Stimulated activated naive CD4-positive, alpha-beta T cell treated with Interleukin-2 at 50 U/mL for 16 hours (primary cell): ENCODE measurements at places on chromosomes 7 and 10.
A peak's percentile ranks its signal among the peaks of the same experiment; 100 is the strongest.

- no peak for DNase-seq
Observed at GRCh38 chr7:26103596-26103995, 48.4 kb upstream of the NFE2L3 start.

GRCh38 chr10:93947055-93947454 lies 46.7 kb upstream of the PLCE1 start:
- DNase-seq: no peak

DNA sequence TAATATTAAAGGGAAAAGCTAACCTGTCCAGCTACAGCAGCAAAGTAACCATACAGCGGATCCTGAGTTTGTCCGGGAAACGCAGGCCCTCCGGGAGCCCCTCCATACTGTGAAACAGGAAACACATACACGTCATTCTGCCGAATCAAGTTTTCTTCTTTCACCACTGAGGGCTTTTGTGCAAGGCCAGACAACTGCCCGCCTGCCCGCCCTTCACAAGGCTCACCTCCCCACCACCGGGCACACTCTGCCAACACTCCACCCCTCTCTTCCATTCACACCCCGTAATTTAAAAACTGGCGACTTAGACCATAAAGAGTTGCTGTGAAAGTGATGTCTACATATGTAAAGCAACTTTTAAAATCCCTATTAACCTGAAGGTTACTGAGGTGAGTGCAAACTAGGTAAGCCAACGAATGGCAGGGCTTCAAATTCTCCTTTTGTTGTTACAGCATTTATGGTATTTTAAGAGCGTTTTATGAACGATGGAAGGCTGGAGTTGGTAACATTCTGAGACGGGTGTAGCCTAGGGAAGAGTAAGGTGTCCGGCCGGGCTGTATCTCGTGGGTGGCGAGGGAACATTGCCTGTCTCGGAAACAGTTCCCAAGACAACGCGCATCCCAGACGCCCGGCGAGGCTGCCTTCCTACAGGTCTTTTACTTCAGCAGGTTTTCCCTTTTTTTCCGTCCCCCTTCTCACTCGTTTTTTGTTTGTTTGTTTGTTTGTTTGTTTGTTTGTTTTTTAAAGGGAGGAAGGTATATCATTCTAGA lies 817 bp downstream of the SRI start:
- DNase-seq: no peak

DNA sequence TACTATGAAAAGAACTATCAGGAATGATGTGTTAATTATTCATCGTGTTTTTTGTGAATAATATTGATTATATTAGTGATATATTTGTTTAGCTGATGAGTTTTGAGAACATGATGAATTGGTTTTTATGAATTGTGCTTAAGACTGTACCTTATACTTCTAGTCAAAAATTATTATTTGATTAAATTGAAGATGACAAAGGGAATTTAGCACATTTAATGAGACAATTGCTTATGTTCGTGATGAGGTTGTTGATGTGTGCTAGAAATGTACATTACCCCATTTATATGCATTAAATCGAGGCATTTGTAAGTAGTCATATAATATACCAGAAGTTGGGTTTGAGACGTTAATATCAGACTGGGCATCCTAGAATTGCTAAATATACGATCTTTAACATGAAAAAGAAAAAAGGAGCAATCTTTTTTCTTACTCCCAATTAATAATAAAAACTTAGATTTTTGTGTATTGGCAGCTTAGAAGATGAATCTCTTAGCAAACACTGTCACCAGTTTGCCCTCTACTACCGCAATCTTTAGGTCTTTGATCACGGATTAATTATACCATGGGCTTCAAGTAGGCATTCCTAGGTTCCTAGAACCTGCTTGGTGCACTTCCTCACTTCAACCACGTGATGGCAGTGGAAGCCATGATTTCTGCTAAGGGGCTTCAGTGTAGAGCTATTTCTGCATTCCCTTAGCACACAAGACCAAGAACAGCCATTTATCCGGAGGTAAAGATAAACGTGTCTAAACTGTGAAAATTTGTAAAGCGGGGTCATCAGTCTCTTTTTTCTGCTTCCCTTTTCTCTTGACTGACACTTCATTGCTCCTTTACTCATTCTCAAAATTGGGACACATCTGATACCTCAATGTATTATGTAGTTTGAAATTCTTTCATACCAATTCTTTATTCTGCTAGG lies 1.6 kb downstream of the KLHDC10 start:
- DNase-seq: peak; percentile 16

DNA sequence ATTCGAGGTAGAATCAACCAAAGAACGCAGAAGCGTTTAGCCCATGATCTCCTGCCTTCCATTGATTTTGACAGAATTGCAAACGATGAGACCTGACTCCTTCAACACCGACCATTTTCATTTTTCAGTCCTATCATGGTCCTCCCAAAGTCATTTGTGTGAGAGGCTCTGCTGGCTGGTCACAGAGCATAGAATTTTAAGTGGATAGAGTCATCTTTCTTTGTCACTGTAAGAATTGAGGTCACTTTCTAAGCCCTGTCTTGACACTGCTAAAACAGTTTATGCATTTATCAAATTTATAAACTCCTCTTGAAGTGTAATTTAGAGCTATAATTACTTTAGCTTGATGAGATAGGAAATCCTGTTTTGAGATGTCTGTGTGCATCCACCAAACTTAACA lies 72.0 kb downstream of the UBE3C start:
- no peak for DNase-seq

DNA sequence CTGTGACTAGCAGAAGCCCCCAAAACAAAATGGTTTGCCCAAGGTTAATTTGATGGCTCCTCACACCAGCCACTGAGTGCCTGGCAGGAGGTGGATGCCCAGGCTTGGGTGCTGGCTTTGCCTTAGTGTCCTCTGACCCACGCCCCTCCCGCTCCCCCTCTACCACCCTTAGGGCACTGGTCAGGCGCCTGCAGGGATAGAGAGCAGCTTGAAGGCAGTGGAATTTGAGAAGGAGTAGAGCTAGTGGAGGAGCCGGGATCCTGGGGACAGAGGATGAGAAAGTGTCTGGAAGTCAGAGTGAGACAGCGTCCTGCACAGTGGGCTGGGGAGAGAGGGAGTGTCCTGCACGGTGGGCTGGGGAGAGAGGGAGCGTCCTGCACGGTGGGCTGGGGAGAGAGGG lies 139.4 kb downstream of the DNAJB6 start:
- no peak for DNase-seq

DNA sequence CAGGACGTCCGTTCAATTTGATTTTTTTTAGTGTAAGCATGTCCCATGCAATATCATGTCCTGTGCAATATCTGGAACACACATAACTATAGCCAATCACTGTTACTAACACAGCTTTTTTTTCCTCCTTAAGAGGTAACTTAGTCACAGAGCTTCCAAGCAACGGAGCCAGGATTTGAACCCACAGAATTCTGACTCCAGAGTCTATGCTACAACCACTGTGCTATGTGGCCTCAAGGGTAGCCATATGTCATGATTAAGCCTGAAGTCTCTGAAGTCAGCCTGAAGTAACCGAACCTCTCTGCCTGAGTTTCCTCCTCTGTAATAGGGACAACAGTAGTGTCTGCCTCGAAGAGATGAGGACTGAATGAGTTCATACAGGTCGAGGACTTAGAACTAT lies 42.2 kb upstream of the TCF7L2 start:
- DNase-seq: no peak

DNA sequence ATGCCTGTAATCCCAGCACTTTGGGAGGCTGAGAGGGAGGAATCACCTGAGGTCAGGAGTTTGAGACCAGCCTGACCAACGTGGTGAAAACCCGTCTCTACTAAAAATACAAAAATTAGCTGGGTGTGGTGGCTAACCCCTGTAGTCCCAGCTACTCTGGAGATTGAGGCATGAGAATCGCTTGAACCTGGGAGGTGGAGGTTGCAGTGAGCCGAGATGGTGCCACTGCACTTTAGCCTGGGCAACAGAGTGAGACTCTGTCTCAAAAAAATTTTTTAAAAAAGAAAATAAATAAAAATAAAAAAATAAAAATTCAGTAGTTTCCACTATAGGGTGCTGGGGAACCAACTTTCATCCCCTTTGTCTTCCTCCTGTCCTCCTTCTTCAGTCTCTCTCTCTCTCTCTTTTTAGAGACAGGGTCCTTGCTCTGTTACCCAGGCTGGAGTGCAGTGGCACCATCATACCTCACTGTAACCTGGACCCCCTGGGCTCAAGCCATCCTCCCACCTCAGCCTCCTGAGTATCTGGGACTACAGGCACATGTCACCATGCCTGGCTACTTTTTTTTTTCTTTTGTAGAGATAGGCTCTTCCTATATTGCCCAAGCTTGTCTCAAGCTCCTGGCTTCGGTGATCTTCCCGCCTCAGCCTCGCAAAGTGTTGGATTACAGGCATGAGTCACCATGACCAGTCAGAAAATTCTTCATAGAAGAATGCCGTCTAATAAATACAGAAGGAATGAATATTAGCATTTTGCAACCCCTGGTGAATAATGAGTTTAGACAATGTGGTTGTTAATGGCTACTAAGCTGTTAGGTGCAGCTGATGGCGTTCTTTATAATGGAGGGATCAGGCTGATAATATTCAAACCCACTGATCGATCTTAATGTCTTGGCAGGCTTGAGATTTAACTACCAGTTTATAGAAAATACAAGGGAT lies 20.6 kb downstream of the RBM20 start:
- no peak for DNase-seq

- DNase-seq: no peak
Observed at GRCh38 chr10:13614530-13615332, 28.0 kb downstream of the PRPF18 start.

- DNase-seq: no peak
Observed at GRCh38 chr7:101185258-101185839, 5.3 kb upstream of the NAT16 start.

DNA sequence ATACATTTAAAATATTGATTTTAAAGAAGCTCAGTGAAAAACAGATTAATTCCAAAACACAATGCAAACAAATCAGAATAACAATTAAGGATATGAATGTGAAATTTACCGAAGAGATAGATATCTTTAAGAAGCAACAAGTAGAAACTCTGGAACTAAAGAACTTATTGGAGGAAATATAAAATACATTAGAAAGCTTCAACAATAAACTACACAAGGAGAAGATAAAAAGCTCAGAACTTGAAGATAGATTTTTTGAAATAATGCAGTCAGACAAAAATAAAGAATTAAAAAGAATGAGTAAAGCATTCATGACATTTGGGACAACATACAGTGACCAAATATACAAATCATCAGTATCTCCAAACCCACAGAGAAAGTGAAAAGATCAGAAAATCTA lies 43.2 kb downstream of the HIBADH start:
- no peak for DNase-seq

GRCh38 chr7:95840953-95841950 lies 68.9 kb downstream of the DYNC1I1 start:
- DNase-seq: no peak

GRCh38 chr10:101290431-101290830 lies 61.2 kb upstream of the LBX1 start:
- no peak for DNase-seq

DNA sequence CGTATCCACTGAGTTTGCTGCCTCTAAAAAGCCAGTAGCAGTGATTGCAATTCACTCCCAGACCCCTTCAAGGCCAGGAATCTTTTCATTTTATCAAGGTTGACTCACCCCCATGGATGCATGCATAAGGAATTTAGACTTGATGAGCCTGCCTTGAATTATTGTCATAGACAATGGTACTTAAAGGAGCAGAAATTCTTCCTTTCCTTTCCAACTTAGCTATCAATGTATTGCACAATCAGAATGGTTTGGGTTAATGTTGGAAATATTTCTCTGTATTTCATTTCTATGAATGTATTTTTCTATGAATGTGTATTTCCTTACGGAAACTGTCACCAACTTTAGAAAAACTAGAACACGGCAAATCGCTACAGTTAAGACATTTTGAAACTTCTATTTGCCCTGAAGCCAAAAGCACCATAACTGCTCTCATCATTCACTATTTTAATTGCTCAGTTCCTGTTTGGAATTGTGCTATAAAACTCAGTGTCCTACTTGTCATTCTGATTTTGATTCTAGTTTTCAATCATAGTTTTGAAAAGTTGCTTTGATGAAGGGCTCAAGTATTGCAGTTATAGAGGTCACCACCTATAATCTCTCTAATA lies 355.7 kb upstream of the AKR1E2 start:
- no peak for DNase-seq

DNA sequence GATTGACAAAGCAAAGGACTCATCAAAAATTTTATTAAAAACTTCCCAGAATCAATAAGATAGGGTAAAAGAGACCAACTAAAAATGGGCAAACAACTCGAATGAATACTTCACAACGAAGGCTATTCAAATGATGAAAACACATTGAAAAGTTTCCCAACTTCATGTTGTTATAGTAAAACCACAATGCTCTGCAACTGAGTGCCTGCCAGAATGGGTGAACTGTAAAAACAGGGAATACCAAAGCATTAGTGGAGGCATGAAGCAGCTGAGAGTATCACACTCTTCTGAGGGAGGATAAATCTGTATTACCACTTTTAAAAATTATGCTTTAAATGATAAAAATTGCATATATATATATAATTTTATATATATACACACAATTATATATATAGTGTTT lies 1214.7 kb downstream of the SORCS3 start:
- DNase-seq: no peak
